ENCODE measurements at places on chromosomes 7 and 10. TPM values are rescaled to one million over a fixed set of nuclear protein-coding genes. Genes with fewer than 3 reads are reported as not detected.

GRCh38 chr10:35216303-35216905 lies 89.8 kb downstream of the CREM start:
- no peak overlapping the region for H3K27ac ChIP-seq
- no peak overlapping the region for H3K4me3 ChIP-seq
- H3K27me3 ChIP-seq, result no peaks in the 10 kb centered on the region
- H3K4me1 ChIP-seq, result peaks cover 20% of the 10 kb centered on the region

DNA sequence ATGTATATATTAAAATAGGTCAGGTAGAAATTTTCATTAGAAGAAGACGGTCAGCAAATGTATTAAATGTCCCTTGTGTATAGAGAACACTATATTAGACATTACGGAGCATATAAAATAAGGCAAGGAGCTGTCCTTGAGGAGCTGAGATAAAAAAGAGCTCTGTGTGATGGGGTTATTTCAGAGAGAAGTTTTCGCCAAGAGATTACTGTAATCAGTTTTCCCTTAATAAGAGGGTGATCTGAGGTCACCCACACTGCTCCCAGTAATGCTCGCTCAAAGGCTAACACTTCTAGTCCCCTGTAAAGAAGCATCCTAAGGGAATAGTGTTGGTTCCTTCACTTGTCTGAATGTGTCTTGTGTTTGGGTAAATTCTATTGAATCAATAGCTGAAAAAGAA lies 86.7 kb upstream of the PRR15 start:
- H3K27me3 ChIP-seq, result peaks cover 11% of the 10 kb centered on the region
- no peak overlapping the region for H3K4me3 ChIP-seq
- DNase-seq, result no peak
- no peak overlapping the region for H3K27ac ChIP-seq

Gene SUN3
- total RNA-seq, result 17.0 TPM

DNA sequence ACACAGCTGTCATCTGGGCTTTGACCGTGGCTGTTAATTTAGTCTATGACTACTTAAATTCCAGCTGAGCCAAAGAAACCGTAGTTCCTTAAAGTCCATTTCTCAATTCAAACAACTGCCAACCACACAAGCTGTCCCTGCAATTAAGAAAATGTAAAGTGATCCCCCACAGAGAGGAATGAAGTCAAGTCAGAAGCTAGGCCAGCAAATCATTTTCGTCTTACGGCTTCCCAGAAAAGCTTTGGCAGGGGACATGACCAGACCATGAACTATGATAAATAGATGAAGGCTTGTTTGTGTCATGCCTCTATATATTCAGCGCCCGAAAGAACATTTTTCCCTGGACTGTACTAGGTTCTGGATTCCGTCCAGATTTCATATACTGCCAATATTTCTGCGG lies 54.6 kb downstream of the HACD1 start:
- H3K4me1 ChIP-seq, result no peaks in the 10 kb centered on the region
- H3K4me3 ChIP-seq, result no peak overlapping the region
- DNase-seq, result no peak
- no peaks in the 10 kb centered on the region for H3K36me3 ChIP-seq
- H3K27me3 ChIP-seq, result no peaks in the 10 kb centered on the region

Gene SORCS1
- total RNA-seq, result not detected

DNA sequence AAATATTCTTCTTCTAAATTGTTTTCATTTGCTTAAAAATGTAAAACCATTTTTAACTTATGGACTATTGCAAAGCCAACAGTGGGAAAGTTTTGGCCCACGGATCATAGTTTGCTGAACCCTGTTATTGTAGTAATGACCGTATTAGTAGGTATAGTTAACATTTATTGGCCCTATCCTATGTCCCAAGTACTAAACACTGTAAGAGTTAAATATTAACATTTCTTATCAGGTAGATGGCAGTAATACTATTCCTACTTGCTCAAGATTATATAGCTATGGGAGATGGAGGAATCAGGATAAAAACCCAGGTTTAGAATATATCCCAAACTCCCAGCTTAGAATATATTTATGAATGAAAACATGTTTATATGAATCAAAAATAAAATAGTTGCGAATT lies 993.2 kb downstream of the SORCS3 start:
- H3K36me3 ChIP-seq, result no peaks in the 10 kb centered on the region
- H3K27me3 ChIP-seq, result no peaks in the 10 kb centered on the region
- no peak overlapping the region for H3K27ac ChIP-seq

DNA sequence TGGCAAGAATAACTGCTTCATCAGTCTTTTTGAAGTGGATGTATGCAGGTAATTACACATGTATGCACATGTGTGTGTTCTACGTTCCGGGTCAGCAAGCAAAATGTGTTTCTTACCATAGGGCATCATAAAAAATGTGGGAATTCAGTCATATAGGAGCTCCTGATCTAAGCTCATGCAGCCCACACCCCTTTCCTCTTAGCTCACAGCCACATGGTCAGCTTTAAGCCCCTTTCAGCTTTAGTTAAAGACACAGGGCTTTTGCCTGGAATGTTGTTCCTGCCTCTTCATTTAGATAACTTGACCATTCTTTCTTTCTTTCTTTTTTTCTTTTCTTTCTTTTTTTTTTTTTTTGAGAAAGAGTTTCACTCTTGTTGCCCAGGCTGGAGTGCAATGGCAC lies 258.1 kb downstream of the RPS24 start:
- H3K36me3 ChIP-seq, result no peaks in the 10 kb centered on the region
- no peak overlapping the region for H3K27ac ChIP-seq
- DNase-seq, result no peak
- no peaks in the 10 kb centered on the region for H3K27me3 ChIP-seq
- no peak overlapping the region for H3K4me3 ChIP-seq
- H3K4me1 ChIP-seq, result no peaks in the 10 kb centered on the region

Gene BAIAP2L1
- total RNA-seq, result 15.9 TPM

Gene OGA
- total RNA-seq, result 69.3 TPM
